ENCODE measurements at places on chromosomes 1 and 21. TPM values are rescaled to one million over a fixed set of nuclear protein-coding genes. Genes with fewer than 3 reads are reported as not detected.

The PTPN22 gene
- 0.28 TPM for total RNA-seq

The NEGR1 gene
- total RNA-seq, result 13.1 TPM

The MTMR11 gene
- 1.7 TPM for total RNA-seq

GRCh38 chr1:14842361-14842760 is 243.9 kb downstream of the KAZN start:
- peak; percentile 85 for DNase-seq

The SEMA4A gene
- 0.28 TPM for total RNA-seq

- DNase-seq, result peak; percentile 43
These were observed 51.3 kb downstream of the ABL2 start for GRCh38 chr1:179178183-179178582.

DNA sequence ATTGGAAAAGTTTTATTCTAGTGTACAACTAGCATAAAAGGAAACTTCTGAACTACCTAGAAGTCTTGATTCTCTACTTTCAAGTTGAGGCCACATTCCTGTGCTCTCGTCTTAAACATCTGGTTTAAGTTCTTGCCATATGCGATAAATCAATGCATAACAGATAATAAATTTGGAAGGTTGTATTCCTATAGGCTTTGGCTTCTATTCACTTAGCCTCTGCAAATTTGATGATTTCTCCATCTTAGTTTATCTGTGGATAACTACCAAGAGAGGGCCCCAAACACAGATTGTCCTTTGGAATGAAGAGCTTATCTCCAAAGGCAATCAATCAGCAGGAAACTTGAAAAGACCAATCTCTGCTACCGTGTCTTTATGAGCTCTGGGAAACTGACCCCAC is 11.7 kb upstream of the RNF2 start:
- no peak for DNase-seq

The RPS27 gene
- 320 TPM for total RNA-seq

DNA sequence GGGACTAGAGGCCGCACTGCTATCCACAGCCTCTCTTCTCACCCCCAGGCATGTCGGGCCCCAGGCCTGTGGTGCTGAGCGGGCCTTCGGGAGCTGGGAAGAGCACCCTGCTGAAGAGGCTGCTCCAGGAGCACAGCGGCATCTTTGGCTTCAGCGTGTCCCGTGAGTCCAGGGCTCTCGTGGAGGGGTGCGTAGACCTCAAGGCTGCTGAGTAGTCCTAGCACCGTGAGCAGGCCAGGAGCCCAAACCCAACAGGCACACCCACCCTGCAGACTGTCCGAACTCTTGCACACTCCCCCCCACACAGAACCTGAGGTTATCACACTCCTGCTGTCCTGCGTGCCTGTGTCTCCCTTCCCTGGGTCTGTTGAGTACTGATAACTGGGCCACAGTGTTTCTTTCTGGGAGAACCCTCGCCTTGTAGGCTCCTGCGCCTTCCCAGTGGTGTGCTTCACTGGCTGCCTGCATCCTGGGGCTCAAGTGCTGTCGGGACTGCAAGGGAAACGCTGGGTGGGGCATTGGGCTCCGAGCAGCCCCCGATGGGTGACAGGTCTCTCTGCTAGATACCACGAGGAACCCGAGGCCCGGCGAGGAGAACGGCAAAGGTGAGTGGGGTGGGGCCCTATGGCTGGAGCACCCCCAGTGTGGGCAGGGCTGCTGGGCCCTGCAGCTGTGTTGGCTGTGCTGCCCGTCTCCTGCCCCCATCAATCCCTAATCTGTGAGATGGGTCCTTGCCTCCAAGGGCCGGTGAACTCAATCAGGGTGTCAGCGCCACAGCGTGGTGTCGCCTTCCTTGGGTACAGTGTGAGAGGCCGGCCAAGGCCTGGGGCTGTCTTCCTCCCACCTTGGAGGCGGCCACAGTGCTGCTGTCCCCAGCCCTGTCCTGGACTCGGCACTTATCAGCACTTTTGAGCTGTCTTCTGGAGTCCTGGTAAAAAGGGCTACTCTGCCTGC is 4.0 kb upstream of the GJC2 start:
- DNase-seq, result no peak

DNA sequence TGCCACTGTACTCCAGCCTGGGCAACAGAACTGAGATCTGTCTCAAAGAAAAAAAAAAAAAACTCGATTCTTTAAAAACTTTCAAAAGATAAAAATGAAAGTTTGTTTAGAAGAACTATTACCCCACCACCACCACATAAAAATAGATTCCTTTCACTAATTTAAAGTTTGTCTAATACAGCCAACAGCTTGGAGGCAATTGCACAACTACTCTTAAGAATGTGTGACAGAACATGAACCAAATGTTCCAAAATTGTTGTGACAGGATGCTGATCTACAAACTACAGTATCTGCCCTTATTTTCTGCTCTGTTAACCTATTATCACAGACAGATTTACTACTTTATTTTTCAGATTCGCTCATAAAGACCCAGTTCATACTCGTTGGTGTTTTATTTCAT is 5.5 kb upstream of the TGFBR3 start:
- peak; percentile 71 for DNase-seq

The LIN9 gene
- total RNA-seq, result 3.9 TPM

The PLA2G2D gene
- total RNA-seq, result not detected

The ADGRL4 gene
- 3.2 TPM for total RNA-seq

- no peak for DNase-seq
These were observed 17.5 kb upstream of the COL18A1 start for GRCh38 chr21:45387506-45387905.

- no peak for DNase-seq
These were observed 59.3 kb downstream of the RNF220 start for GRCh38 chr1:44464361-44464760.

GRCh38 chr1:3931007-3931912 is 31.2 kb upstream of the C1orf174 start:
- DNase-seq, result no peak

DNA sequence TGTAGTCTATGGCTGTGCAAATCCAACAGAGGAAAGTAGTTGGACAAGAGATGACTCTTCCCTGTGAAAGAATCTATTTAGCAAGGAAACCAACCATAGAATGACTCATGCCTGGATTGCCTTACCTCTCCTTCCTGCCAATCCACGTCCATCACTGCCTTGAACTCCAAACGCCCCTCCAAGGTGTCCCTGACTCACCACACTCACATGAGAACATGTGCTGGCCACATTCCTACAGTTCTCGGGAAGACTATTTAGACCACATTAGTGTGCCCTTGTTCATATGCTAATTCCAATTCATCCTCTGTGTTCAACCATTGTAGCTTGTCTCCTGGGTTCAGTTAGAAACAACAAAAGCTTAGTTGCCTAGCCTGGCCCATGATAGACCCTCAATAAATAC is 157.3 kb downstream of the SLC30A10 start:
- DNase-seq, result peak; percentile 97

DNA sequence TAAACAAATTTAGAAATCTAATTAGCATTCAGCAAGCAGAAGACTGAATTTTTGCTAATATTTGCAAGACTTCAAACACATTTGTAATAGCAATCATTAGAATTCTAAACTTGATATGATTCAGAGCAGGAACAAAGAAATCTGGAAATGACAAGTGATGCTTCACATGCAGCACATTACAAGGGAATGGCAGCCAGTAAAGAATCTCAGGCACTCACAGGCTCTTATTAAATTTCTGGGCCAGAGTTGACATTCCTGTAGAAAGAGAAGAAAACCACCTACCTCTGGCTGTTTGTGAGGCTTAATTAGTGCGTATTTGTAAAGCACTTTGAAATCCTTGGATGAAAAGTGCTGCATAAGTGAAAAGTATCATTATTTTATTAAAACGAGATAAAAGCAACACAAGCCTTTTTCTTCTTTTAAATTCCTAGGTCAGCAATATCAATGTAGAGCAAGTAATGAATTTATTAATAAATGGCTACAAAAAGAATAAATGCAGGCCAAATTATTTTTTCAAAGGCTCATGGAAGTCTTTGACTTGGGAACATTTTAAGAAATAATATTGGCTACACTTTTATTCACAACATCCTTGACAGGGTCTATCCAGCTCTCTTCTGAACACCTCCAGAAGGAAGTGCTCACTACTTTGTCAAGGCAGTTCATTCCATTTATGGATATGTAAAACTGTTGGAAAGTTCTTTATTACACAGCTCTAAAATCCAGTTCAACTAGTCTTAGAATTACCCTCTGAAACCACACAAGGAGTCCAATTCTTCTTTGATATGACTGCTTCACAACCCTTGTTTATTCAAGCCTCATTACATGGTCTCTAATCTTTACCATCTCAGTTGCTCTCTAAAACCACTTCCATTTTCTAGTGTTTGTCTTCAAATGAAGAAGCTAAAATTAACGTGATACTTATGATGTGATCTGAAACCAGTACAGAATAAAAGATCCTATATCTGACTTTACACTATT is 32.1 kb upstream of the SCYL3 start:
- no peak for DNase-seq

The PSRC1 gene
- total RNA-seq, result 34.6 TPM

- no peak for DNase-seq
These were observed 16.1 kb upstream of the KLHDC7A start for GRCh38 chr1:18464665-18465050.

DNA sequence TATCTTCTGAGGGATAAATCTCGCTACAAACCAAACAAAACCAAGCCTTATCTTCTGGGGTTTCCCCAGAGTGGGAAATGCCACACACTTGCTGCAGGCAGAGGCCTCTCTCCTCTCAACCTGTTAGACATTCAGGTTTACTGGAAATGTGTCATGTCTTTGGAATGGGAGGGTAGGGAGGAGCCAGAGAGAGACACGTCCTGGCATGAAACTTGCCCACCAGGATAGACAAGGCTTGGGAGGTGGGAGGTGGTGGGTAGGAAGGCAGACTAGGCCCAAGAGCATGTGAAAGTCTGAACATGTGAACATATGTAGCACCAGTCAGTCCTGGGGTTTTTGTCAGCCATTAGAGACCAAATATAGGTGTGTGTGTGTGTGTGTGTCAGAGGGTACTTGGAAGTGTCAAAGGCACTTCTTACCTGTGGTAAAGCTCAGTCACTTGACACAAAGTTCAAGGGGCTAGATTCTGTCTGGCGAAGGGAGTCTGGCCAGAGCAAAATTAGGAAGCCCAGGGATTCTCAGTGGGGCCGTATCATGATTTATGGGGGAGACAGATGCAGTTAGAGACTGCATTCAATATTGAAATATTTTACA is 32.4 kb upstream of the PIGC start:
- DNase-seq, result no peak

GRCh38 chr1:226547754-226548191 is 791 bp upstream of the STUM start:
- DNase-seq, result peak; percentile 86

The KCNJ15 gene
- total RNA-seq, result under 0.01 TPM

GRCh38 chr21:35738347-35738961 is 321.9 kb downstream of the SETD4 start:
- DNase-seq, result peak; percentile 4

The PLA2G2F gene
- total RNA-seq, result not detected

DNA sequence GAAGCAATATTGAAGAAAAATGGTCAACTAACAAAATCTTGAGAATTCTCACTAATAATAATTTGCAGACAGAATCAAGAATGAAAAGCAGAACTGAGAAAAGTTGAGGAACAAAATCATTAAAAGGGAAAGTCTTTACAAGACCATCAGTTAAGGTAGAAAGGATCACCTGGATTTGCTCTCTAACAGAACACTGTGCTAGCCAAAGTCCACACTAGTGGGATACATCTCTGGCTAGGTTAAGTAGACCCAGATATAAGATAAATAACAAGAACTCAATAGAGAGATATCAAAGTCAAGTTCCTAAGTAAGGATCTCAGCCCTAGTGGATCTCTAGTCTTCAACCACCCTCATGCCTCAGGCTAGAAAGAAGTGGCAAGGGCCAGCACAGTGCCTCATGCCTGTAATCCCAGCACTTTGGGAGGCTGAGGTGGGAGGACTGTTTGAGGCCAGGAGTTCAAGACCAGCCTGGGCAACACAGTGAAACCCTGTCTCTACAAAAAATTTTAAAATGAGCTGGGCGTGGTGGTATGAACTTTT is 19.6 kb downstream of the IPP start:
- no peak for DNase-seq

- DNase-seq, result peak; percentile 74
These were observed 827 bp downstream of the FMN2 start for GRCh38 chr1:240092301-240093119.

- no peak for DNase-seq
These were observed 4.4 kb downstream of the CITED4 start for GRCh38 chr1:40857737-40858136.

The IGSF8 gene
- 8.8 TPM for total RNA-seq

The STUM gene
- not detected for total RNA-seq

The FHL3 gene
- 7.2 TPM for total RNA-seq

GRCh38 chr1:178262120-178262500 is 168.2 kb downstream of the RASAL2 start:
- DNase-seq, result peak; percentile 92

The OLIG1 gene
- not detected for total RNA-seq

DNA sequence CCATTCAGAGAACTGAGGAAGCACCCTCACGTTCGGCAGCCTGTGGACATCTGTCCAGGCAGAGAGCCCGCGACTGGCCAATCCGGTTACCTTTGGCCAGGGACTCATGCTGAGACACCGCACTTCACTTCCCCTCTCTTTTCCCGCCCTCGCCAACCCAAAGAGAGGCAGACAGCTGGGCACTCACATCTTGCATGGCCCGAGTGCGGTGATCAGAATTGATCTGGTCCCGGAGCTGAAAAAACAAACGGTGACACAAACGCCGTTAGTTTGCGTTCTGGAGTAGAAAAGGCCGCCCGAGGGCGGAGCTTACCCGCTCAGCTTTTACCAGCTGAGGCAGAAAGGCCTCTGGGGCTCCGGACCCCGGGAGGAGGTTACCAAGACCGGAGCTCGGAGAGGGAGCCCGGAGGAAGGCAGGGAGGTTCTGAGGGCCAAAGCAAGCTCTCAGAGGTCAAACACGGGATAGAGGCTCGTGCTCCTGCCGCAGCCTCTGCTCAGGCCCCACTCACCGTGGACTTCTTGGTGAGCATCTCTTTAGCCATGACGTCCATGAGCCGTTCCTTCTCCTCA is 376 bp downstream of the SF3A3 start:
- DNase-seq, result peak; percentile 23

GRCh38 chr1:205283270-205284147 is 38.0 kb downstream of the NUAK2 start:
- DNase-seq, result no peak

DNA sequence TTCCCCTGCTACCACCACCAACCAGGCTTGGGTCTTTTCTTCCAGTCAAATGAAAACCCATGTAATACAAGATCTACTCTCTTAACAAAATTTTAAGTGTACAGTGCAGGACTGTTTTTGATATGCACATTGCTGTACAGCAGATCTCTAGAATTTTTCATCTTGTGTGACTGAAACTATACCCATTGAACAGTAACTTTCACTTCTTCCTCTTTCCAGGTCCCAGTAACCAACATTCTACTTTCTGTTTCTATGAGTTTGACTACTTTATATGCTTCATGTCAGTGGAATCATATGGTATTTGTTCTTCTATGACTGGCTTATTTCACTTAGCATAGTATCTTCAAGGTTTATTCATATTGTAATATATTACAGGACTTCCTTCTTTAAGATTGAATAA is 45.3 kb upstream of the PLPPR4 start:
- DNase-seq, result no peak

- peak; percentile 10 for DNase-seq
These were observed 165.3 kb downstream of the GALNT2 start for GRCh38 chr1:230232371-230232771.

- DNase-seq, result no peak
These were observed 33.2 kb upstream of the PRSS38 start for GRCh38 chr1:227782226-227782625.

- DNase-seq, result no peak
These were observed 14.0 kb downstream of the EFNA3 start for GRCh38 chr1:155092641-155093040.

The GSTM3 gene
- total RNA-seq, result 131 TPM
